ENCODE measurements at places on chromosomes 11 and 22. TPM values are rescaled to one million over a fixed set of nuclear protein-coding genes. Genes with fewer than 3 reads are reported as not detected.

The OR4A16 gene
- polyA plus RNA-seq, result not detected

The BBOX1 gene
- polyA plus RNA-seq, result 0.10 TPM

The DDIAS gene
- polyA plus RNA-seq, result 0.37 TPM

The TBX1 gene
- 0.52 TPM for polyA plus RNA-seq

The CHEK2 gene
- polyA plus RNA-seq, result 21.3 TPM

The LSP1 gene
- 40.4 TPM for polyA plus RNA-seq

The CDC42EP1 gene
- polyA plus RNA-seq, result 66.6 TPM

The SCN2B gene
- 0.45 TPM for polyA plus RNA-seq

The NRGN gene
- 17.0 TPM for polyA plus RNA-seq

The TIMM10B gene
- 25.8 TPM for polyA plus RNA-seq

The HSD17B12 gene
- polyA plus RNA-seq, result 39.4 TPM

The MED17 gene
- 6.4 TPM for polyA plus RNA-seq

The B3GAT1 gene
- polyA plus RNA-seq, result not detected

The EFCAB6 gene
- polyA plus RNA-seq, result 0.98 TPM

The SHISA8 gene
- not detected for polyA plus RNA-seq

The OR5AL1 gene
- not detected for polyA plus RNA-seq

The GLB1L3 gene
- polyA plus RNA-seq, result 0.03 TPM
